Activated CD4-positive, alpha-beta T cell treated with anti-CD3 and anti-CD28 coated beads for 24 hours (primary cell): ENCODE measurements at places on chromosomes 1 and 21.

DNA sequence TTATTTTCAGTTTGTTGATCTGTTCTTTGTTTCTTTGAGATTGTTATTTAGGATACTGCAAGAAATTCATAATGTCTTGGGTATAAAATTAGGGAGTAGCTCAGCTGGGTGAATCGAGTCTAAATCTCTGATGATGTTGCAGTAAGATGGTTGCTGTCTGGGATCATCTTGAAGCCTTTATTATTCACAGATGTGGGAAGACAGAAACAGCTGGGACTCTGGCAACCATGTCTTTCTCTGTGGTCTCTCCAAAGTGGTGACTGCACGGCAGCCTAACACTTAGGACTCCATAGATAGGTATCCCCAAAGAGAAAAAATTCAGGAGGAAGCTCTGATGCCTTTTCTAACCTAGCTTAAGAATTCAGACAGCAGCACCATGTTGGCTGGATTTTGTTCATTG is 52.7 kb downstream of the RAP1A start:
- no peak for DNase-seq

DNA sequence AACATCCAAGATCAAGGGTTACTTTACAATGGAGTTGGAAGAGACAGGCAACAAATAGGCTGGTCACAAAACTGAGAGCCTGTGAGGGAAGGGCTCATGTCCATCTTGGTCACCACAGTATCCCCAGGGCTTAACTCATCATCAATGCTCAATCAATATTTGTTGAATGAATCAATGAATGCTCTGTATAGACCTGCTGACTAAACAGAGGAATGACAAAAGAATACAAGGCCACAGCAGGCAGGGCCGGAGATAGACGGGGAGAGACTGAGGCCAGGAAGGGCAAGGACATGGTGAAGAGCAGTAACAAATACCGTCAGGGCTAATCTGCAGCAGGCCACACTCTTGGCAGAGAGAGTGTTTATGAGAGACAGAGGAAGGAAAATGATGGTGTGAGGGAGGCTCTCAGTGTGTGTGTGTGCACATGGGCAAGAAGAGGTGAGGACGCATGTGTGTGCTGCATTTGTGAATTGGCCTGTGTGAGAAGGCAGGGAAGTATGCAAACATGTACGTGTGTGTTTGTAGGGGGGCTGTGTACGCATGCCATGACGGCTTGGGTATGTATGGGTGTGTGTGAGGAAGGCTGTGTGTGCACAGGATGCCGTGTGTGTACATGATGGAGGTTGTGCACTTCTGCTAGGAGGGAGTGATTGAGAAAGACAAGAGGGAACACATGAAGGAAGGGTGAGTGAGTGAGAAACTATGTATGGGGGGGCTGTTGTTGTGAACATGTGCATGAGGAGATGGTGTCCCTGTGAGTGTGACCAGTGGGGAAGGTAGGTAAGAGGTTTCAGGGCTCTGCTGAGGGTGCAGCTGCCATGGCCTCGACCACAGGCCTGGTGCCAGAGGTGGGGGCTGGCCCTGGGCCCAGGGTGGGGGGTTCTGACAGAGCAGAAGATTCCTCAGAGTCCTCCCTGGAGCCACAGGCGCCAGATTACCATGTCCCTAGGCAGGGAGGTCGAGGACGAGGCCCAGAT is 15.4 kb downstream of the AHDC1 start:
- no peak for DNase-seq

GRCh38 chr1:9010781-9011323 is 15.4 kb downstream of the SLC2A7 start:
- no peak for DNase-seq

DNA sequence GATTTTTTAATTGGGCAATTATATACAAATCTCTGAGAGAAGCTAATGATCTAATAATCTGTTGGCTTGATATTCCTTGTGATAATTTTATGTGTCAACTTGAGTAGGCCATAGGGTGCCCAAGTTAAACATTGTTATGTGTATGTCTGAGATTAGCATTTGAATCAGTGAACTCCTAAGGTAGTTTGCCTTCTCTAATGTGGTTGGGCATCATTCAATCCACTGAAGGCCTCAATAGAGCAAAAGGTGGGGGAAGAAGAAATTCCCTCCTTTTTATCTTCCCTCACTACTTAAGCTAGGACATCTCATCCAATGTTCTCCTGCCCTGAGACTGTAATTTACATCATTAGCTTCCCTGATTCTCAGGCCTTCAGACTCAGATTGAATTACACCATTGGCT is 394.5 kb downstream of the LMO4 start:
- DNase-seq = no peak

- no peak for DNase-seq
Measured at GRCh38 chr1:4820543-4820942, 166.1 kb downstream of the AJAP1 start.

DNA sequence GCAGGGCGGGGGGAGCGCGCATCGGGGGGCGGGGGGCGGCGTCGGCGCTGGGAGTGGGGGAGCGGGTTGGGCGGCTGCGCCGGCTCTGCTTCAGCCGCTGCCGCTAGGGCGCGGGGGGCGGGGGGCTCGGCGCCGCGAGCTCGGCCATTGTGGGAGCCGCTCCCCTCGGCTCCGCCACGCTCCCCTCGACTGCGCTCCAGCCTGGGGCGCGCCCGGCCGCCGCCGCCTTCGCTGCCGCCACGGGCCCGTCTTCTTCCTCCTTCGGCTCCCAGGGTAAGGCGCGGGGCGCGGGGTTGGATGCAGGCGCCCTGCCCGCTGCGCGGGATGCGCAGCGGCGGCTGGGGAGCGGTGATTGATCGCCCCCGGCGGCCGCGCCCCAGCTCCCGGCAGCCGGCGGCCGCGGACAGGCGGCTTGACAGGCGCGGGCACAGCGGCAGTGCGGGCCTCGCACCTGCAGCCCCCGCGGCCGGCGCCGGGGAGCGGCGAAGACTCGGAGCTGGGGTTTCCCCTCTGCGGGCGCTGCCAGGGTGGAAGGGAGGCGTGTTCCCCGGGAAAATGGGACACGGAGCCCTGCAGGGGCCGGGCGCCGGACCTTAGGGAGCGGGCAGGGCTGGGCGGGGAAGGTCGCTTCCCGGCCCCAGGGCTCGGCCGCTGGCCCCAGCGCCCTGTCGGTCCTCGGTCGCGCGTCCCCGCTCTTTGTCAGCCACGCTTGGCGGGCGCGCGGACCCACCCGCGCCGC is 55.3 kb downstream of the NDUFS5 start:
- no peak for DNase-seq

- DNase-seq = peak; percentile 75
Measured at GRCh38 chr1:219173758-219174459, at the start of gene LYPLAL1. LYPLAL1 (plus strand) TSS chr1:219173878; CDS start chr1:219173891, 13 bp downstream.

DNA sequence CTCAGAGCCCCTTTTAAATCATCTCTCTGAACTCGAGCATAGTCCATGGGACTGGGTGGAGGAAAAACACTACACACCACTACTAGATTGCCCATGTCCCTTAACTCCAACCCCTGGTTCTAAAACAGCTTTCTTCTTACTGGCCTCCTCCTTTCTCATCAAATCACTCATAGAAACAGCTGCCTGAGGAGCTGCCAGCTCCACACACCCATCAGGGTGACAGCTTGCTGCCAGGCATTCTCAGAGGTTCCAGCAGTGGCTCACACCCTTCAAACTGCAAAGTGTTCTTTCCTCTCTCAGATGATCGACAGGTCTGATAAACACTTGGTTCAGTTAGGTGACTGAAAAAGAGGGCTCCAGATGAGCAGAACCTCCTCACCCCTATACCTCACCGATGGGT is 543.0 kb upstream of the PLXNA2 start:
- DNase-seq = no peak

GRCh38 chr1:109954041-109954512 is 30.5 kb upstream of the AHCYL1 start:
- no peak for DNase-seq

- no peak for DNase-seq
Measured at GRCh38 chr1:99439433-99440075, 175.3 kb downstream of the PLPPR4 start.

DNA sequence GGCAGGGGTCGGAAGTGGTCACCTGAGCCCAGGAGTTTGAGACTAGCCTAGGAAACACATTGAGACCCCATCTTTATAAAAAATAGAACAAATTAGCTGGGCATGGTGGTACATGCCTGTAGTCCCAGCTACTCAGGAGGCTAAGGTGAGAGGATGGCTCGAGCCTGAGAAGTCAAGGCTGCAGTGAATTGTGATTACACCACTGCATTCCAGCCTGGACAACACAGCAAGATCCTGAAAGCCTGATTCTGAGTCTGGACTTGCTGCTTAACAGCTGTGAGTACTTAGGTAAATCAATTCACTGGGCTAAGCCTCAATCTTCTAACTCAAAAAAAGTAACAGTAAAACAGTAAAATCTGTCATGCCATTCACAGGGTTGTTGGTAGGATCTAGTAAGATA is 4.9 kb downstream of the TRAPPC3 start:
- DNase-seq = no peak

DNA sequence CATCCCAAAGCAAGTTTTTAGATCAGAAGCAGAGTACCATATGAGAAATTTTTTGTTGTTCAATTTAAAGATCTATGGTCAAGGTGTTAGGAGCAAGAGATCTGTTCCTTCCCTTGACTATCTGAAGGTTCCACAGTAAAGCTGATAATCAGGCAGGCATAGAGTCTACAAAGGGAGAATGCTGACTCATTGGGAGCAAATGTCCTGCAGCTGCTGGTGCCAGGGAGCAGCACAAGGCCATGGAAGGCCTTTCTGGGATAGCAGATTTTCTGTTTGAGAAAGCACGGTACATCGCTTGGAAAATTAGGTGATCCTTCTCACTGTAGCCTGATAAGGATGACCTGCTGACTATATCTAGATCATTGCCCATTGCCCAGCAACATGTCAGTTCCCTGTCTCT is 210.1 kb upstream of the C1orf87 start:
- no peak for DNase-seq

- DNase-seq = no peak
Measured at GRCh38 chr1:71307451-71307850, 226.6 kb upstream of the ZRANB2 start.

DNA sequence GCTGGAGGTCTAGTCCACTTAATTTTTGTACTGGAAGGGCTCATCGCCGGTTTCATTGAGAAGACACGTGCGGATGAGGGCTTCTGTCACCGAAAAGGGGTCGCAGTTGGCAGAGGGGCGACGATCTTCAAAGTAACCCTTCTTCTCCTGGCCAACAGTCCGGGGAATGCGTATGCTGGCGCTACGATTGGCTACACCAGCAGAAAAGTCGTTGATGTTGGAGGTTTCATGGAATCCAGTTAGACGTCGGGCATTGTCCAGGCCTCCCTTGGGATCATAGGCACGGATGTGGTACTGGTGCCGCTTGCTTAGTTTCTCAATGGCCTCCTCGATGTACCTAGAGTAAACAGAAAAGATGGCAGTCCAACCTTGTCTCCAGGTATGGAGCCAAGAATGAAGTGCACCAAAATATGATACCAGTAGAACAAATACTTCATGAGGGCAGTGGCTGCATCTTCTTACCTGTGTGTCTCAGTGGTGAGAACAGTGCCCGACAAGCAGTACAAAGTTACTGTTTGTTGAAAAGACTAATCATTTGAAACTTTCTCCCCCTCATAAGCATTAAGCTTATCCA is 7.1 kb downstream of the GLUL start:
- no peak for DNase-seq

GRCh38 chr1:165312591-165312990 is 43.9 kb downstream of the LMX1A start:
- DNase-seq = no peak

- DNase-seq = no peak
Measured at GRCh38 chr1:14765773-14766172, 167.3 kb downstream of the KAZN start.

GRCh38 chr1:114154963-114155322 is 1.3 kb upstream of the SYT6 start:
- no peak for DNase-seq

GRCh38 chr1:53766831-53767405 is 28.0 kb upstream of the GLIS1 start:
- no peak for DNase-seq

GRCh38 chr1:220221670-220222069 is 50.6 kb downstream of the RAB3GAP2 start:
- DNase-seq = no peak

- DNase-seq = no peak
Measured at GRCh38 chr1:87204921-87205320, 123.8 kb upstream of the LMO4 start.

- no peak for DNase-seq
Measured at GRCh38 chr1:45622524-45623394, 1.1 kb downstream of the CCDC17 start.

GRCh38 chr1:183097438-183098051 is 74.3 kb downstream of the LAMC1 start:
- DNase-seq = no peak

GRCh38 chr1:33875862-33876261 is 12.0 kb downstream of the HMGB4 start:
- no peak for DNase-seq

DNA sequence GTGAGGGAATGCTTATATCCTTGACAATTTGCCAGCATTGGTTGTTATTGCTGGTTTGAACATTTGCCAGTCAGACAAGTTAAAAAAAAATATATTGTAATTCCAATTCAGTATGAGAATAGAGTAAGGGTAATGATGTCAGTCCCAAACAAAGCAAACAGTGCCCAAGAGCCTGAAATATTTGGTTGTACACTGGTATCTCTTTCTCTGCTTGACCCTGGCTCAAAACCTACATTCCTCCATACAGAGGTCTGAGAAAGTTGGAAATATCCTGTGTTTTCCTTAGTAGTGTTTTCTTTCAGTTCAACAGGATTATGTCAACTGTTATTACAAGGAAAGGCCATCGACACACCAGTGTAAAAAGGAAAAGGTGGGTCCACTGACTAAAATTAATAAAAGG is 145.6 kb downstream of the MRPL39 start:
- no peak for DNase-seq

GRCh38 chr1:87386217-87386790 is 57.6 kb downstream of the LMO4 start:
- DNase-seq = no peak

DNA sequence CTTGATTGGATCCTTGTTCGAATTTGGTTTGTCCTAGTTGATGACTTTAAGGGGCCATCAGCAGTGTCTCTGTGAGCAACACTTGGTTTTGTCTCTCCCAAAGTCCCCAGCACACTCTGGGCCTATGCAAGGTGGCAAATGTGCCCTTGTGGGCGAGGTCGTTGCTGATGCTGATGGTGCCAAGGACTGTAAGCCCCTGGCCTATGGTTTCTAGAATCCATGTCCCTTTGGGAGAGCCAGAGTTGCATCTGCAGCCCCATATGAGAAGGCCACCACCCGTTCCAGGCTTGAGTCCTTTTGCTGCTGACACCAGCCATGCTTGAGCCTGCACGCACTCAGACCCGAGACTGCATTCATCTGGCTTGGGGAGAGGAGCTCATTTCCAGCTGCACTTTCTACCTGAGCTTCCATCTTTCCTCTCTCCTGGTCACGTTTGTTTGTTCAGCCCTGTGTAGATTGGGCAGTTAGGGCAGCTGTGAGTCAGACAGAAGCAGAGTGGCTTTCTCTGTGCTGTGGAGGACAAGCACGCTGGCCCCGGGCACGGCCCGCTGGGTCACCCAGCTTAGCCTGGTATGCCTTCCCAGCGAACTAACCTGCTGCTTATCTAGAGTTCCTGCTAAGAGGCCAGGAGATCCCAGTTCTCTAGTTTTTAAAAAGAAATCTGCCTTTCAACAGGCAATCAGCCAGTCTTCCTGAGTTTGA is 52.1 kb upstream of the CSF3R start:
- no peak for DNase-seq

GRCh38 chr1:182080955-182081582 is 19.6 kb upstream of the ZNF648 start:
- DNase-seq = no peak
